ENCODE measurements at places on chromosomes 5 and 9. TPM values are rescaled to one million over a fixed set of nuclear protein-coding genes. Genes with fewer than 3 reads are reported as not detected.

SEMA4D gene
- polyA plus RNA-seq = not detected

TCF7 gene
- polyA plus RNA-seq = 2.2 TPM

PSD2 gene
- polyA plus RNA-seq = 0.42 TPM

CYSRT1 gene
- polyA plus RNA-seq = 1.1 TPM

MRPL36 gene
- 32.9 TPM for polyA plus RNA-seq

ABO gene
- not detected for polyA plus RNA-seq

PCDHB3 gene
- 2.2 TPM for polyA plus RNA-seq

ENTPD2 gene
- polyA plus RNA-seq = 13.0 TPM

ACTBL2 gene
- not detected for polyA plus RNA-seq

MOB3B gene
- polyA plus RNA-seq = 7.3 TPM
